RKO (cell line): ENCODE measurements at places on chromosomes 3 and 15.

GRCh38 chr3:101602731-101603130, 28.8 kb downstream of the PCNP start:
- DNase-seq = no peak

DNA sequence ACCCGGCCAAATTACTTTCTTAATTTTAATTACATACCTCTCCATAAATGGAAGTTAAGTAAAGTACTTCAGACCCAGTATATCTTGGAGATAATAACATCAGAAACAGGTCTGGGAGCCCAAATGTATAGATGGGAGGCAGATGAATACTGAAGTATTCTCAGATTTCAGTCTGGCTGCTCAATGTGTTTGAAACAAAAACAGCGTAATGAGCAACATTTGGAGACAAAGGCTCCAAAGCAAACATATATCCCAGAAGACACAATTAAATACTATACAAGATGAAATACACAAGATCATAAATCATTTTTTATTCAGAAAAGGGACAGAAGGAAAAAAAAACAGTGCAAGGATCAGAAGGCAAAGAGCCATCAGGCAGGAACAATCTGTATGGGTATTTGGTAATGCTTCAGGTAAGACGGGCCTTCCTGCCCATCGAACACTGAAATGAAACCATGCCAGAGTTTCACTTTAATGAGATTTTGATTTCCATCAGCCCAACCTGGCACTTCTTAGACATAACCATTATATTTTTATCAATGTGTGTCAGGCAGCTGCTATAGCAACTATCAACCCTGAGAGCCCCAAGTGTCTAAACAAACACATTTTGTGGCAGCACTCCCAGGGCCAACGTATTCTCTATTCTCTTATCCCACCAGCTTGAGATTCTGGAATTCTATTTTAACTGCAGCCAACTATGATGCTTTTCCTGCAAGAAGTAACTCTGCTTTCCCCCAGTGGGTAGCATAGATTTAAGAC, 210.8 kb downstream of the STT3B start:
- DNase-seq = no peak

GRCh38 chr3:184526088-184526433, 35.5 kb upstream of the EPHB3 start:
- no peak for DNase-seq

DNA sequence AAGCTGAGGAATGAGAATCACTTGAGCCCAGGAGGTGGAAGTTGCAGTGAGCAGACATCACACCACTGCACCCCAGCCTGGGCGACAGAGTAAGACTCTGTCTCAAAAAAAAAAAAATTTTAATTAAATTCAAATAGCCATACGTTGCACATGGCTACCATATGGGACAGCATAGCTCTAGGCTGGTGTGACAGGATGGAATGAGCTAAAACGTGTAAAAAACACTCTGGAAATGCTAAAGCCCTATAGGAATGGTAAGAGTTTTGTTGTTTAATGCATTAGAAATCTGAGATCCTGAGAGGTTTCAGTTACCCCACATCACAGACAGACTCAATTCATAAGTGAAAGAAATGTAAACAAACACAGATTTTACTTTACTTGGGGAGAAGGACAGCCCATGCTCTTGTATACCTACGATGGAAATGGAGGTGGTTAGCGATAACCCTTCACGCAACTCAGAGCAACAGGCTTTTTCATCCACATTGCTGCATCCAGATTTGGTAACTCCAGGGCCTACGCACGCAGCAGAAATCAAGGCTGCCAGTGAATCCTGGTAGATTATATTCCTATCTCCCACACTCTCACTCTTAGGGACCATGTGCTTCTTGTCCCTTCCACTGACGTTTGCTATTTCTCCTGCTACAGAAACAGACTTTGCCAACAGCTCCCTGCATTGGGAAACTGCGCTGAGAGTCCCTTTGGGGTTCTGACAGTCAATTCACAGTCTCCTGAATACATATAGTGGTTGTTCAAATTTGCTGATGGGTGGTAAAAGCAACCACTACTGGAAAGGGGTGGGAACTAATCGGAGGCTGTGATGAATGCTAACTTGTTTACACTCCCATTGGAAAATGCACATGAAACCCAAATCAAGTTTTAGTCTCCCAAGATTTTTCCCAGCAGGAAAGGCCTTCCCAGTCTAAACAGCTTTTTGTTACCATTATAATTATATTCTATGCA, 3.1 kb downstream of the SH3BP5 start:
- no peak for DNase-seq

DNA sequence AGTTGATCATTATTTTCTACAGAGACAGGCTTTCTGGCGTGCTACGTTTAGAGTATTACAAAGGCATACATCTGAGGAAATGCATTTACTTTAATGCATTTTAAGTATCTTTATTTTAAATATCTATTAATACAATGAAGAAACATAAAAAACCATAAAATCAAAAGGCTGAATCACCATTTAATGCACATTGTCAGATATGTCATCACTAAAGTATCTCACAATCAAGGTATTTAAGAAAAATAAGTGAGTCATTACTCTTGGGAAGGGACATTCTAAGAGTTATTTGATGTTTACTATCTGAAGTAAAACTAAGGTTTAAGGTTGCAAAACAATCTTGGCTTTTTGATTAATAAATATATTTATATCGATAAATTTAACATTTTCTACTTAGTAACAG, 102.2 kb downstream of the CTNNB1 start:
- no peak for DNase-seq

DNA sequence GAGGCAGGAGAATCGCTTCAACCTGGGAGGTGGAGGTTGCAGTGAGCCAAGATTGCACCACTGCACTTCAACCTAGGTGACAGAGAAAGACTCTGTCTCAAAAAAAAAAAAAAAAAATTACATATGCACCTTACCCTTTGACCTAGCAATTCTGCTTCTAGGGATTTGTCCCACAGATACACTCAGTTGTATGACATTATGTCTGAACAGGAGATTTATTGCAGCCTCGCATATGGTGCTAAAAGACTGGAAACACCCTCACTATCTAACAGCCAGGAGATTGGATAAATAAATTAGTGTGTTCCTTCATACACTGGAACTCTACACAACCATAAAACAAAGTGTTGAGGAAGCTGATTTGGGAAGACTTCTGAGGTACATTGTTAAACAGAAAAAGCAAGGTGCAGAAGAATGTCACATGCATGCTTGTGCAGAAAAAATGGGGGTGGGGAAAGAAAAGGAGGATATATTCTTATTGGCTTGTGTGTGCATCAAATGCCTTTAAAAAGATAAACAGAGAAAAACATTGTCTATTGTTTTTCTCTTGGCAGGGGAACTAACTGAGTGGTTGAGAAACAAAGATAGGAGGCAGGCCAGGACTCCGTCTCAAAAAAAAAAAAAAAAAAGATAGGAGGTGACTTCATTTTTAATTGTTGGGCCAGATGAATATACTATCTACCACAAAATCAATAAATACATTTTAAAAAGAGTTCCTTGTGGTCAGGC, 30.9 kb downstream of the PPCDC start:
- DNase-seq = no peak

- no peak for DNase-seq
Observed at GRCh38 chr3:141353652-141354495, 14.4 kb upstream of the ZBTB38 start.

DNA sequence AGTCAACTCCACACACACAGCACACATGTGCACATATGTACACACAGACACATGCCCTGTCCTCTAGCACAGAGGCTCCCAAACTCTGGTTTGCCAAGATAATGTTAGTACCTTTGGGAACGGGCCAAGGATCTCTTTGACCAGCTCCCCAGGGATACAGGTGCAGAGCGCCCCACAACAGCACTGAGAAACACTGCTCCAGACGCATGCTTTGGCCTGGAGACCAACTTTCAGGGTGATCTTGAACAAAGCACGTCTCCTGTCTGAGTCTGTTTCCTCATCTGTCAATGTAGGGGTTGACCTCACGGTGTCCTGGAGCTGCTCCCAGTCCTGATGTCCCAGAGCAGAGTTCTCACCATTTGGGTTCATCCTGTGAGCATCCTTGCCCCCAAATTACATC, 15.9 kb upstream of the SKOR1 start:
- no peak for DNase-seq

DNA sequence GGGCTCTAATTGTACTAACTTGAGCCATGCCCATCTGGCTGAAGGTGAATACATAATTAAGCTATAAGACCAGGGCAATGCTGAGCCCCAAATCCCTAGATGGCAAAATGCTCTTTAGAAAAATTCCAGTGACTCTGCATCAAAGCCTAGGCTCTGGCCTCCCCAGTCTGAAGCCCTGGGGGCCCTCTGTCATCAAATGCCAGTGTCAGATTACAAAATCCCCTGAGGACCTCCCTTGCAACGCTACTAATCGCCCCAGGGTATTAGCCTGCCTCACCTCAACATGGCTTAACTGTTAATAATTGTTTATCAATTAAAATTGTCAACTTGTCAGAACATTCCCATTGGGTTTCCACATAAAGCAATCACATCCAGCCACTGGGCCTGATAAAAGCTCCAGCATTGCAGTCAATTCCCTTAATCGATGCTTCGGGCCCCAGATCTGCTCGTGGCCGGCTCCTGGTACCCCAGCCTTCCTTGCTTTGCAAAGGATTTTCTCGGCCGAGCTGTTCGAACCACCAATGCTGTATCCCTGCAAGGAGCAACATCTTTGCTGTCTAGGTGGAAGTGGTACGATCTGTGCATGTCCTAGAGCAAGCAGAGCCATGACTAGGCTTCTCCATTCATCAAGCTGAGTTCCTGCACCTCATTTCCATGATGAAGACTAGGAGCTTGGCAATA, 151.7 kb downstream of the MEGF11 start:
- no peak for DNase-seq

DNA sequence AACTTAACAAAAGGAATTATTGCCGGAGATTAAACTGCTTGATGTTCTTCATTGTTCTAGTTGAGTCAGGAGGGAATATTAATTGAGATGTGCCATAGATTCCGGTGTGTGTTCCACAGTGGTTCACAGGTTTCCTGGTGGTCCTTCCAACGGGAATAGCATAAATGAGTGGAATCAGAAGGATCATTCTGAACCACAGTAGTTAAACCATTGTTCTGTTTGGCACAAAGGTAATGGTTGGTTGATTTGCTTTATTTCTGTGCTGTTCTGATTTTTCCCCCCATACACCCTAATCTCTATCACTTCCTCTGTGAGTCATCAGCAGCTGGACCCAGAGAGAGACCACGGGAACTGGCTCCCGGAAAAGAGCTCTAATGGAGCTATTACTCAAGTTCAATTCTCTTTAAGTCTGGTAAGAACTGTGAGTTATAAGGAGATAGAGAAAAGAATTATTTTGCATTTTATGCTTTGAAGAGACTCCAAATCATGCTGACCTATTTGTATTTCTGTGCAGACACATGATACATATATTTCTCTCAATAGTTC, 627.2 kb downstream of the ZIC1 start:
- DNase-seq = peak; percentile 9

DNA sequence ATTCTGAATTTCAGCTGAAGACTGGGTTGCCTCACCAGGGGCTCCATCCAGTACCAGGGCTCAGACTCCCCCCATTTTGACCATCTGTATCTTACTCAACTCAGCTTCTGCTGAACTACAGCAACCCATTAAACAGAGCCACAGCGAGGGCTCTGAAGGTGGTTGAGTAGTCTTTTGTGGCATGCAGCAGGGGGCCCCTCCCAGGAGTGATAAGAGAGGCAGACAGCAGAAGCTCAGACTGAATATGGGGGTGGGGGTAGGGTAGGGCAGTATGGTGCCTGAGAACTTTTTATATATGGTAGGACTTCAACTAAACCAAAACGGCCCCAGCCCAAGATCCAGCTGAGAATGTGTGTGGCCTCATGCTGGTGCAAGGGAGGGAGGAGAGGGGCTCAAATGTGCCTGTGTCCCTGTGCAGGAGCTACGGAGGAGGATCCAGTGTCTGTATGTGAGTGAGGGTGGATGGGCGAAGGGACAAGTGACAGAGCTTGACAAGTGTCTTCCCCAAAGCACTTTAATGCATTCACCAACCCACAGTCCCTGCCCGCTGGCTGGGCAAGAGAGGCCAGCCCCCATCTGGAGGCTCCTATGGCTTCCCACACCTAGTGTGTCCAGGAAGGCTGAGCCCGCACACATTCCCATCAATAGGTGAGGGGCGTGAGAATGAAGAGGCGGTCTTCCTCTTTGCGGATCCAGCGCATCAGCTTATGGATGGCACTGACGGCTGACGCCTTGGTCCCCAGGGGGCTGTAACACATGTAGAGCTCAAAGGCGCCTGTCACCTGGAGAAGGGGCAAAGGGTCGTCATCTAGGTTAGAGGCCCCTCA, 4.9 kb upstream of the MST1R start:
- DNase-seq = no peak

DNA sequence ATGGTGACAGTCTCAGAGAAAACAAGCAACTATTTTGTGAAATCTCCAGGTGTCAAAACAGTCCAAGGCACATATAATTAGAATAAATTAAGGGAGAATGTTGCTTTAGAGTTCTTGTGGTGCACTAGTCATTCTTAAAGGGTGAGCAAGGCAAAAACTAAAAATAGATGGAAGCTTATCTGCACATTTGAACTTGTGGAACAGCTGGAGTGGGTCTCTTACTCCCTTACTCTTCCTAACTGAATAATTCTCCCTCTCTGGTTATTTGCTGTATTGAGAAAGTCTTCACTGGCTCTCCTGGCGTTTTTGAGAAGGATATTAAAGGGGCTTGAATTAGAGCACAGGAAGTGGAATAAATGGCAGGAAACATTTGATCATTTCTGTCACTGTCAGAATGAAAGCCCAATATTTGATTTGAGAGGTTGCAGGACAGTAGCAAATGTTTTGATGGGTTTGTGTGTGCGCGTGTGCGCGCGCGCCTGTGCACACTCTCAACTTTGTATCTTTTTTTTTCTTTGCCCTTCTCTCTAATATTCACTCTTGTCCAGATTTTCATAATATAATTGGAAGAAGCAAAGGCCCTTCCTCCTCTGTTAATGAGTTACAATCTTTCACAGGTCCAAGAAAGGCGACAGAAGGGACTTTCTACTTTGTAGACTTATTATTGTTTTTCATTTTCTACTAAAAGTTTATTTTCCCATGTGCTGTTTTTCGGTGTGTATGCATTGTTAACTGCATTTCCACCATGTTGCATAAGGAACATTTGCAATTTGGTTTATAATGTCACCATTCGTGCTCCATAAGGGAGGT, 40.9 kb downstream of the AKAP13 start:
- DNase-seq = peak; percentile 18

DNA sequence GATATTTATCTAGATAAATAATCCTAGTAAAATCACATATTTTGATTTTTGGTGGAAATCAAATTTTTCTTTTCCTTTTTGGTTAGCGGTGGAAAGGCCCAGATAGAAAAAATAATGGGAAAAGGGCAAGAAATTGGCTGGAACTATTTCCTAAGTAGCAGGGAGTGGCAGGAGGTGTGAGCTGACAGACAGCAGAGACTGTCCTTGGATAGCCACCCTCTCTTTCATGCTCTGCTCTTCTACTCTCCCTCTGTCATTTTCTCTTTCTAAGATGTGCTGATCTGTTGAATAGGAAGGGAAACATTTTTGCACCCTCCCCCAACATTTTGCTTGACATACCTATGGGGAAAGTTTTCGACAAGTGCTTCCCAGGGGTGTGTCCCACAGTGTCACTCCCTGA, 18.9 kb upstream of the ONECUT1 start:
- DNase-seq = no peak

DNA sequence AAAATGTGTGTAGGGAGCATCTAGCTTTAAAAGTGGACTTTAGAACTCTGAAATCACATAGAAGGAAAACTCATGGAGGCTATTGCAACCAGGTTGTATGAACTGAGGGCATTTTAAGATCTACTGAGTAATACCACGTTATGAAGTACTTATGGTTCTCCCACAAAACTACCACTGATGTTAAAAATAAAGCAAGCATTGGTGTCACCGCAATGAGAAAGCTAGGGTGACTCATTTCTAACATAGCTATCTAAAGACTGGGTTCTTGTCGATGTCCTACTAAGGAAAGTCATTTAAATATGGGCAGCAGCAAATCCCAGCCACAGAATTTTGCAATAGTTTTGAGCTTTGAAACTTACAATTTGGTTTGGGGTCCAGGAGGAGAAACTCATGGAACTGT, 584.8 kb downstream of the DIPK2A start:
- peak; percentile 37 for DNase-seq
